Calu3 (cell line): ENCODE measurements at places on chromosomes 7 and 10. TPM values are rescaled to one million over a fixed set of nuclear protein-coding genes. Genes with fewer than 3 reads are reported as not detected.

The ASAH2 gene
- total RNA-seq = 3.3 and 3.9 TPM in 2 replicates

The OR2A42 gene
- not detected in 2 replicates for total RNA-seq

The TEX36 gene
- total RNA-seq = not detected in 2 replicates

The TAS2R4 gene
- total RNA-seq = 2.4 and 3.0 TPM in 2 replicates

The LSM8 gene
- total RNA-seq = 43.6 and 53.8 TPM in 2 replicates

The MSMB gene
- 2.4 and 7.4 TPM in 2 replicates for total RNA-seq

The CCDC172 gene
- not detected in 2 replicates for total RNA-seq

The CPN1 gene
- total RNA-seq = not detected in 2 replicates

The HMX2 gene
- not detected in 2 replicates for total RNA-seq
